ENCODE measurements at places on chromosomes 5 and 9.

DNA sequence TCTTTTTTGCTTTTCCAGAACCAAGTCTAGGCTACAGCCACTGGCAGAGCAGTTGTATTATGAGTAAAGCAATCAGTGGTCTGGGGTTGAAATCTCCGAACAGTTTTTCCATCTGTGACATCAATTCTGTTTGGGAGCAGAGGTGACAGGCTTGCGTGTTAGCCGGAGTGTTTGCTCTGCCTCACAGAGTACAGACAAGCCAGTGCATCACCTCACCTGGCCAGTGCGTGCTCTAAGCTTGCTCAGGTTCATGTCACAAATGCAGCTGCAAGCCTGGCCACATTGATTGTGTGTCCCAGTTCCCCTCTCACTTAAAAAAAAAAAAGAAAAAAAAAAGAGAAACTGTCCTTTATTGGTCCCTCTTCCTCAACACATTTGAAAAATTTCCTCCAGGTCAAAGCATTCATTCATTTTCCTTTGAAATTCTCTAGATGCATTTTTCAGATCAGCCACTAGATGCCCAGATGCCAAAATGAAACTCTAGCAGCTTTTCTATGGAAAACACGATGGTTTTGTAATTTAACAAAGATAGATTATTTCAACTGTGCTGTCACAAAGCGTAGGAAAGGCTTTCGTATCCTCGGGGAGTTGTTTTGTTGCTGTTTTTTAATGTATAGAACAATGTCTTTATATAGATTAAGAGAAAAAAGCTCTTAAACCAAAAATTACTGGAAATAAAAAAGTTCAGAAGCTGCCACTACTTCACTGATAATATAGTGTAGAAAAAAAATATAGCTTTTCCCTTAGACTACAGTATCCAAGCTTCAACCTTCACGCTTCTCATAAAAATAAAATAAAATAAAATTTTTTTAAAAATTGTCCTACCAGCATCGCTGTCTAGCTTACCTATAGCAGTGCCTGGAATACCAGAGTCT is 585.5 kb downstream of the TLE1 start:
- DNase-seq, result no peak

GRCh38 chr9:128091571-128091970 is 23.5 kb downstream of the SLC25A25 start:
- DNase-seq, result no peak

- DNase-seq, result no peak
Observed at GRCh38 chr5:2187687-2188086, 305.0 kb upstream of the IRX4 start.

DNA sequence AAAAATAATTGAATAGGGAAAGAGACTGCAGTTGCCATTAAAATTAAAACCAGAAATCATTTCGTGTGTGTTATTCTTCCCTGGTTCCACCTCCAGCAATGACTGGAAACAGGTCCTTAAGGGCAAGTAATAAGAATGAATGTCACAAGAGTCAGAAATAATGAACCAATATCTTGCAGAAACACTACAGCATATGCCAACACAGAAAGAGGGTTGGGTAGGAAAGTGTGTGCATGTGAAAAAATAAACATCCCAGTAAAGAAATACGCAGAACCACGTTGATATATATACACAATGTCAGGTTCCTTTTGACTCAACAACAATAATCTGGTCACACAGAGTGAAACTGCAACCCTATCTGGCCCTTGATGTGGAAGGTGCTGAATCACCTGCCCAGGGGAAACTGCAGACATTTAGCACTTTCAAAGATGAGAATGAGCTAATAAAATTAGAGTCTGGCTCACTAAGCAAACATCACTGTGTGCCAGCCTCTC is 15.0 kb downstream of the HMHB1 start:
- no peak for DNase-seq

DNA sequence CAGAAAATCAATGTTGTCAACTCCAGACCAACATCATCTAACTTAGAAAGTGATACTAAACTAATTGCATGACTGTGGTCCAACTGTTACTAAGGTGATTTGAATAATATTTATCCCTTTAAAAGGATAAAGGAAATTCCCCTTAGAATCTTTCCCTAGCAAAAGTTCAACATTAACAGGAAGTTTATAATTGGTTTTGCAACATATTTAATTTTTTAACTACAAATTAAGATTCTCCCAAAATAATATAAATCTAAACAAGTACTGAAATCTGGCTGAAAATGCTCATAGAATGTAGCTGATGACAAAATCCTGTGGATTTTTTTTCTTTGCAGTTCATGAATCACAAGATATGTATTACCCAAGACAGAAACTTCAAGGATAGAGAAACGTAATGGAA is 151.4 kb downstream of the LPAR1 start:
- DNase-seq, result no peak

- no peak for DNase-seq
Observed at GRCh38 chr5:58056546-58056945, 403.3 kb downstream of the PLK2 start.

DNA sequence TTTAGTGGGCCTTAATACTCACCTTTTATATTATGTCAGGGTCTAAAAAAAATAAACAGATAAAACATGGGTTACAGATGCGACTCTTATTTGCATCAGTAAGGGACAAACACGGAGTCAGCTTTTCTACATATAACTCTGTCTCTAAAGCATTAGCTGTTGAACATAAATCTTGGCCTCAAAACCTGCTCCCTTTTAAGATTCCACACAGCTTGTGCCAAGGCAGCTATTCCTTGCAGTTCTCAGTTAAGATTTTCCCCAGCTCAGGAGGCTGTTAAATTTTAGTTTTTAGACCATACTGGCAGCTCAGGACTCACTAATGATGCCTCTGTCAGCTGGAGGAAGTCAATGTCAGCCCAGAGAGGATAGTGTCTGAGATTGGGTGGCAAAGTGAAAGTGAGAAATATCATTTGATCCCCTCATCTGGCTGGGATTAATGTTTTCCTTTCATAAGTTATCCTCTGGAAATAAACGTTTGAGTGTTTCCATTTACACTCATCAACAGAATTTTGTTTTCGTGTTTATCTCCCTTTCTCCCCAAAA is 287.5 kb downstream of the ELAVL2 start:
- DNase-seq, result no peak

DNA sequence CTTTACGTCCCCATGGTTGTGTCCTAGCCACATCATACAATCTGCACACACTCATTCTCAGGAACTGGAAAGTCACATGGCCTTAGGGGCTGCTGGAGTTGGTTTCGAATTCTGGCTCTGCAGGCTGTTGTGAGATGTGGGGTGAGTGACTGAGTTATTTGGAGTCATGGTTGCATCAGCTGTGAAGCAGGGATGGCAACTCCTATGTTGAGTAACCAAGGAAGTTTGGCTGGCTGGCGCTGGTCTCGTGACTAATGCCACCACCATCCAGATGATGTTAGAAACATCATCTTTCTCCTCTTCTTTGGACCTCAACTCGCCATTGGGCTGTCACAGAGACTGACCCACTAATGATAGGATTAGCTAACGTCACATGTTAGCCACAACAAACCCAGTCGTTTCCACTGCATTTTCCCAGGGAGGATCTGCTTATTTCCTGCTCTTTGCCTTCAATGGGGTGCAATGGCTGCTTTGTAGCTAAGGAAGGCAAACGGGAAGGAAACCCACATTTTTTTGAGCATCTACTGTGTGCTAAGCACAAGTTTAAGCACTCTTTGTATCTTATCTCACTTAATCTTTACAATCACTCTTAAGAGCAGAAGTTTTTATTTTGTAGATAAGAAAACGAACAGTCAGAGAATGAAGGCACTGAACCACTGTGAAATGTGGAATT is 78.1 kb upstream of the UBTD2 start:
- DNase-seq, result no peak

DNA sequence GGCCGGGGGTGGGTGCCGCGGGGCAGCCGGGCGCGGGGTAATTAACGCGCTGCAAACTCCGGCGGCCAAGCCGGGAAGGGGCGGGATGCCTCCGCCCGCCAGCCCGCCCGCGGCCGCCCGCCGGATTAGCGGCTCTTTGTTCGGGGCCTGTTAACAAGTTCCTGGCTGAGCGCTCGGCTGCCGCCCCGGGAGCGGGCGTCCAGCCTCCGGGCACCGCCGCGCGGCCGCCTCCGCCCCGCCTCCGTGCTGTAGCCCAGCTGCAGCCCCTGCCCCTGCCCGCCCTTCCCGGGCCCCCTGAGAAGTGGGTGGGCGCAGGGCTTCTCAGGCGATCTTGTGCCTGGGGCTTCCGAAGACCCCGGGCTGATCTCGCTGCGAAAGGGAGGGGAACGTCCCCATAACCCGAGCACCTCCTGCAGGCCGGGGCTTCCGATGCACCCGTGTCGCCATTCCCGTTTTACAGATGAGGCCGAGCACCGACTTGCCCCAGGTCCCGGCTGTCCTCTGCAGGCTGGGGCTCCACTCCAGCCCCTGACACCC is 7.5 kb downstream of the UNC5A start:
- no peak for DNase-seq

- DNase-seq, result no peak
Observed at GRCh38 chr5:142317173-142317572, 7.6 kb downstream of the SPRY4 start.

DNA sequence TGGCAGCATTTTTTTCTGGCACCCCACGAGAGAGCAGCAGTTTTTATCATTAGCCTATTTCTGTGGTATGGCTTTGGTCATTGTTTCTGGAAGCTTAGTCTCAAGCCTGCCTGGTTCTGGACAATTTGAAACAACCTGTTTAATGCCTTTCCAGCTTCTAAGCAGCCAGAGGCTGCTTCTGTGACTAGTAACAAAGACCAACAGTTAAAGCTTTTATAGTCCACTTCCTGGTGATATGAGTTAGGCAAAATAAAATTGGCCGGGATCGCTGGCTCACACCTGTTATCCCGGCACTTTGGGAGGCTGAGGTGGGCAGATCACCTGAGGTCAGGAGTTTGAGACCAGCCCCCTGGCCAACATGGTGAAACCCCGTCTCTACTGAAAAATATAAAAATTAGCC is 24.0 kb downstream of the LYRM7 start:
- DNase-seq, result no peak

DNA sequence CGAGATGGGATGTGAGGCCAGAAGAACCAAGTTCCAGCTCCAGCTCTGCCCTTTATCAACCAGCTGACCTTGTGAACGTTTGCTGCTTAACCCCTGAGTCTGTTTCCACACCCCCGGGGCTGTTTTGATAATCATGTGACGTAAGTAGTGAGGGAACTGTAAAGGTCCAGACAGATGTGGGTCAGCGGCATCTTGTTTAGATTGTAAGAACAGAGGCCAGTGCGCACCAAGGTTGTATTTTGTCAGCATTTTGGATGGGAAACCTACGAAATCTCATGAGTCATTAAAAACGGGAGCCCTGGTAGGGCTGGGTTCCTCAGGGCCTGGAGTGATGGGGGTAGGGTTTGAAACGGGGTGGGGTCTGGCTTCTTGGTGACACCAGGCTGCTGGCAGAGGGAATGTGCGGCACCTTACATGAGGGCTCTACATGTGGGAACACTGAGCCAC is 13.8 kb upstream of the COL15A1 start:
- no peak for DNase-seq

- DNase-seq, result no peak
Observed at GRCh38 chr5:134647750-134648424, 698 bp upstream of the SEC24A start.

DNA sequence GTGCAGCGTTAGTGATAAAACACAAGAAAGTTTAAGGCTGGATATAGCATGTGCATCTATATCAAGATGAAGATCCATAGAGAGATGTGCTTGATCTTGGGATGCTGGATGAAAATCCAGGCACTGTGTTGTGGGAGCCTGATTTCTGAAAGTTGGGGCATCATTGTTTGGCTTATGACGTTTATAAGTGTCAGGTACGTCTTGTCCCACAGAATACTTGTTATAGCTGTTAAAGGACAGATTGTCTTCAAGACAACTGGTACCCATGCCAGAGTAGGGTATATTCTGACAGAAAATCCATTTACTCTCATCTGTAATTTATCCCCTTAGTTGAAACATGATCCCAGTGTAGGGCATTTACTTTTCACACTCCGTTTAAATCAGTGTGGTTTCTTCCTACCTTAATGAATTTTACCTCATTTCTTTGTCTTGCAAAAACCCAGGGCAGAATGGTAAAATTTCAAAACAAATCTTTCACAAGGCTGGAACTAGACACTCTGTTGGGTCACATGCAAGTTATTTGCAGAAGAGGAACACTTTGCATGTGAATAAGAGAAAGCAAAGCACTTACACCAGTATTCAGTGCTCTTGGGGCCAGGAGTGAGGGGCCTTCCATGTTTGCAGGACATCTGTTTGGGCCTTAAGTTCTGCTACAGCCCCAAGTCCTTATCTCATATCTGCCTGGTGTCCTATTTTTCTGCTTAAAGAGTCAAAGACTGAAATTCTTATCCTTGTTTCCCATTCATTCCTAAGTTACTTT is 73.3 kb downstream of the GHR start:
- no peak for DNase-seq

- DNase-seq, result no peak
Observed at GRCh38 chr5:111299831-111300432, 75.7 kb downstream of the CAMK4 start.

DNA sequence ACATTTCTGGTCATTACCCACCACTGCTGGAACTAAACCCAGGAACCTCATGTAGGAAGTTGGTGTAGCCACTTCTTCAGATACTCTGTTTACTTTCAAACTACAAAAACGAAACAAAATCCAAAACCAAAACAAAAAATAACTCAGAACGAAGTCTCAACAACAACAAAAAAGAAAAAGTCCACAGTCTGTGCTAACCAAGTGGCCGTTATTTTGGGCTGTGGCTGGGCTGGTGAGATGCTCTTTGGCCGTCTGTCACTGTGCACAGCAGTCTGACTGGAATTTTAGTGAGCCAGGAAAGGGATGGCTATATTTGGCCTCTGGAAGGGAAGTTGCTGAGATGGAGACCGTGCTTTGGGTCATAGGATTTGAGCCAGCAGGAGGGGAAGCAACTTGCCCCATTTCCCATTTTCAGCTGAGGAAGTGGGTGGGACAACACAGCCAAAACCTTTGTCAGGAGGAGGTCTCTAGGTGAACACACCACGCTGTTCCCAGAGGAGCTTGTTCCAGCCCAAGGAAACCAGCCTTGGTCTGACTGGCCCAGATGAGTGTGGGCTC is 334.1 kb downstream of the ZSWIM6 start:
- DNase-seq, result no peak

All from activated CD4-positive, CD25-positive, alpha-beta regulatory T cell treated with anti-CD3 and anti-CD28 coated beads, Interleukin-2, amount 50 U/mL, for 72 hours (primary cell).